Activated CD4-positive, alpha-beta T cell treated with anti-CD3 and anti-CD28 coated beads for 36 hours (primary cell): ENCODE measurements at places on chromosomes 5 and 9. TPM values are rescaled to one million over a fixed set of nuclear protein-coding genes. Genes with fewer than 3 reads are reported as not detected.

DNA sequence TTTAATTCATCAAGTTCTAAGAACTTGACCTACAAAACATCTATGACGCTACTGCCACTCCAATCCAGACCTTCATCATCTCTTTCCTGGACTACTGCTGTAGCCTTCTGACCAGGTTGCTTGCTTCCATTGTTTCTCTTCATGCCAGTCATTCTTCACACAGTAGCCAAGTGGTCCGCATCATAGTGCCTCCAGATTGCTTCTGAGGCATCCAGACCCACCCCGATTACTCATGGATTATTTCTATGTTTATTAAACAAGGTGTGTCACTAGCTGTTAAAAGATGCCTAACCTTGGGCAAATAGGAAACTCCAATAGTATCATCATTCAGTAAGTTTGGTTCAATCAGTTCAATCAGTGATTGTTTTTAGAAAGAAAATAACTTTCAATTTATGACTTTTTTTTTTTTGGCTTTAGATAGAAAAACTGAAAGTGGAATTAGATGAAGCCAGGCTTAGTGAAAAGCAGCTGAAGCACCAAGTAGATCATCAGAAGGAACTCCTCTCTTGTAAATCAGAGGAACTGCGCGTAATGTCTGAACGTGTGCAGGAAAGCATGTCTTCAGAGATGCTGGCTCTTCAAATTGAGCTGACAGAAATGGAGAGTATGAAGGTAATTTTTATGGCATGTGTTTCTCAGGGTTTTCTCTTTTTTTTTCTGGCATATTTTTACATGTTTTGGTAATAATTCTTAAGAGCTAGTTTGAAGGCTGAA is 9.5 kb downstream of the SPDL1 start:
- no peaks in the 10 kb centered on the region for H3K4me1 ChIP-seq
- peaks cover 71% of the 10 kb centered on the region for H3K36me3 ChIP-seq
- H3K27me3 ChIP-seq, result no peaks in the 10 kb centered on the region
- DNase-seq, result no peak

DNA sequence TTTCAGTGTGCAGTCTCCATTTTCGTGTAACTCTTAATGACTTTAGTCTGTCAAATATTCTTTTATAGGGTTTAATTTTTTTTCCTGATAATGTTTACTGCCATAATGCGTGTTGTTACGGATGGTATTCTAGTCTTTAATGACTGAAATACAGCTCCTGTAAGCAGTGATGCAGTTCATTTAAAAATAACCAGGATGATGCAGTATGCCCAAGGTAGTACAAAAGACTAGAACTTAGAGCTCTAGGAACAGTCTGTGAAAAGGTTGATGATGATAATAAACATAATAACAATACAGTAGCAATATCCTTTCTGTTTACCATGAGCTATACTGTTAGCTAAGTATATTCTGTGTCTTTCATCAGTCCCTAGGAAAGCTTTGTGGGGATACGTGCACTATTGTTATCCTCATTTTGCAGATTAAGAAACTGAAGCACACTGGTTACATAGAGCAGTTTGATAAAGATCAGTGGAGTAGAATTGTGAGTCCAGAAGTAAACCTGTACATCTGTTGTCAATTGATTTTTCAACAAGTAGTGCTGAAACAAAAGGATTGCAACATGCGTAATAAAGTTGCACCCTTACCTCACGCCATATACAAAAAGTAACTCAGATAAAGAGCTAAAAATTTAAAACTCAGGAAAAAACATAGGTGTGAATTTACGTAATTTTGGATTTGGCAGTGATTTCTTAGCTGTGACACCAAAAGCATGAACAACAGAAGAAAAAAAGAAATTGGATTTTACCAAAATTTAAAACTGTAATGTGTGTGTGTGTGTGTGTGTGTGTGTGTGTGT is 64.5 kb downstream of the MTREX start:
- H3K27me3 ChIP-seq, result no peaks in the 10 kb centered on the region
- peaks cover 67% of the 10 kb centered on the region for H3K36me3 ChIP-seq
- DNase-seq, result no peak
- H3K4me1 ChIP-seq, result no peaks in the 10 kb centered on the region
- no peak overlapping the region for H3K4me3 ChIP-seq

DNA sequence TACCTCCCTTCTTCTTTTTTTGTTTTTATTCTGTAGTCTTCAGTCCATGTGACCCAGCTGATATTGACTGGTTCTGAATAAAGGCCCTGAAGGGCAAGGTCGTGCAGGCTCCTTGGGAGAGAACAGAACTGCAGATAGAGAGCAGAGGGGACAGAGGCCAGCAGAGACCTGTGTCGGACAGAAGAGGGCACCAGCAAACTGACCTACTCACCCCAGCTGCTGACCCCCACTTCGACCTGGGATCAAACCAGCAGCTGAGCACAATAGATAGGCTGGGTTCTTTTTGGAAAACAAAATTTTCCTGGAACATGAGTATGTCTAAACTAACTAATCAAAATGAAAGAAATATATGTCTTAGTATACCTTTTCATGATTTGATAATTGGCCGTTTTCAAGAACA is 695.1 kb downstream of the NR2F1-AS1 start:
- no peak overlapping the region for H3K4me3 ChIP-seq
- DNase-seq, result no peak
- H3K27me3 ChIP-seq, result no peaks in the 10 kb centered on the region
- no peaks in the 10 kb centered on the region for H3K4me1 ChIP-seq
- H3K36me3 ChIP-seq, result no peaks in the 10 kb centered on the region

- H3K27me3 ChIP-seq, result peaks cover 69% of the 10 kb centered on the region
- peaks cover 7% of the 10 kb centered on the region for H3K4me1 ChIP-seq
- no peaks in the 10 kb centered on the region for H3K36me3 ChIP-seq
- H3K4me3 ChIP-seq, result peak within 1 kb of the TSS; percentile 67
- DNase-seq, result peak; percentile 63
Observed at GRCh38 chr5:161546470-161547301, at the start of gene GABRB2. TSS of gene GABRB2 (minus strand) at chr5:161546725. CDS start at chr5:161546643, 82 bp downstream.

Gene PRR16
- total RNA-seq, result not detected

GRCh38 chr9:69260161-69260560 is 64.9 kb upstream of the ENTREP1 start:
- peaks cover 2% of the 10 kb centered on the region for H3K27me3 ChIP-seq
- H3K4me3 ChIP-seq, result no peak overlapping the region
- no peak for DNase-seq
- H3K27ac ChIP-seq, result no peak overlapping the region
- no peaks in the 10 kb centered on the region for H3K36me3 ChIP-seq

Gene ST6GALNAC6
- 46.3 TPM for total RNA-seq
